Suprapubic skin (tissue), 4 donors: ENCODE measurements at places on chromosomes 16 and 17. TPM values are rescaled to one million over a fixed set of nuclear protein-coding genes. Genes with fewer than 3 reads are reported as not detected.

Gene NTN1
- 2.4 TPM for total RNA-seq

Gene NRN1L
- total RNA-seq: 4.7 TPM

Gene TGFB1I1
- total RNA-seq: 14.3 TPM

Gene CYGB
- 15.8 TPM for total RNA-seq

Gene XYLT2
- 36.9 TPM for total RNA-seq

Gene KRT20
- total RNA-seq: not detected

Gene TPSD1
- 0.83 TPM for total RNA-seq

Gene CCL4
- total RNA-seq: not detected

Gene CDH3
- 39.0 TPM for total RNA-seq

Gene FBRS
- 81.3 TPM for total RNA-seq

Gene MIEN1
- 54.1 TPM for total RNA-seq

DNA sequence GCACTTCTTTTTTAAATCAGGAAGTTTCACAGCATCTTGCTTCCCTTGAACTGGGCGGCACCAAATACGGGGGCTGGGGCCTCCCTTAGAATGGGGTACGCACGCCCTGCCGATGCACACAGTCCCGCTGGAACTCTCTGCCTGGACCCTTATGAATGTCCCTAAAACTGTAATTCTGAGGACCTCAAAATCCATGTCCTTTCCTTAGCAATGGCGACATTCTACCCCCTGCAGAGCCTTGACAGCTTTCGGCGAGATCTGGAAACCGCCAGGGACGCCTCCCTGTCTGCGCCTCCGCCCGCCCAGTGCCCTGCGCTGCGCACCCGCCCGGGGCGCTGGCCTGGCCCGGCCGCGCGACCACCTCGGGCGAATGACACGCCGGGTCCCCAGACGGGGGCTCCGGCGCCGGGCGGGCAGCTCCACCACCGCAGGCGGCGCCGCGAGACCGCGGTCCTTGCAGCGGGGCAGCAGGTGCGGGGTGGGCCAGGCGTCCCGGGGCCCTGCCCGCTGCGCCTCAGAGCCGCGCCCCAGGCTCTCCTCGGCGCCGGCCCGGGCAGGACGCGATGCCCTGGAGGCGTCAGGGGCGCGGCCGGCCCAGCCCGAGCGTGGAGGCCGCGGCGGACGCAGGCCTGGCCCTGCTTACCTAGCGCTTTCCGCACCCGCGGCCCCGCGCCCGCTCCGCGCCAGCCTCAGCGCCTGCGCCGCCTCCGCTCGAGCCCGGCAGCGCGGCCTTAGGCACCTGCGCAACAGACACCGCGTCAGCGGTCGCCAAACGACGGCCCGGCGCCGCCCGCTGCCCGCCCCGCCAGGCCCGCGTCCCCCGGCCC, 548 bp downstream of the HAGH start:
- peak; percentile 70 for DNase-seq

- no peak for DNase-seq
These were observed 186.5 kb downstream of the PRKCA start for GRCh38 chr17:66488864-66489263.

DNA sequence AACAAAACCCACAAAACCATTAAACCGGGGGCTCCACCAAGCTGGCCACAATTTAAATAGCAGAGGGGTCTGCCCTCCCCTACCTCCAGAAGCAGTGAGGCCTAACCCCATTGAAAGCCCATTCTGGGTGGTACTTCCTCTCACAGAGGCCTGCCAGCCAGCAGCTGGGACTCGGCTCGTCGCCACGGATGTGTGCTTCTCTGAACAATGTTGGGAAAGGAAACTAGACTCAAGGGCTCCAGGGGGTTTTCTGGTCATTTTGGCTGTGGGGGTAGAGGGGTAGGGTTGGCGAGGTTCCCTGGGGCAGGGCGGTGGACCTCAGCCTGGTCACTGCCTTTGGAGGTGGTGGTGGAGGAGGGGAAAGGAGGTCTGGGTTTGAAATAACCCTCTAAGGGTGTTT, 4.7 kb upstream of the PLCG2 start:
- no peak for DNase-seq

DNA sequence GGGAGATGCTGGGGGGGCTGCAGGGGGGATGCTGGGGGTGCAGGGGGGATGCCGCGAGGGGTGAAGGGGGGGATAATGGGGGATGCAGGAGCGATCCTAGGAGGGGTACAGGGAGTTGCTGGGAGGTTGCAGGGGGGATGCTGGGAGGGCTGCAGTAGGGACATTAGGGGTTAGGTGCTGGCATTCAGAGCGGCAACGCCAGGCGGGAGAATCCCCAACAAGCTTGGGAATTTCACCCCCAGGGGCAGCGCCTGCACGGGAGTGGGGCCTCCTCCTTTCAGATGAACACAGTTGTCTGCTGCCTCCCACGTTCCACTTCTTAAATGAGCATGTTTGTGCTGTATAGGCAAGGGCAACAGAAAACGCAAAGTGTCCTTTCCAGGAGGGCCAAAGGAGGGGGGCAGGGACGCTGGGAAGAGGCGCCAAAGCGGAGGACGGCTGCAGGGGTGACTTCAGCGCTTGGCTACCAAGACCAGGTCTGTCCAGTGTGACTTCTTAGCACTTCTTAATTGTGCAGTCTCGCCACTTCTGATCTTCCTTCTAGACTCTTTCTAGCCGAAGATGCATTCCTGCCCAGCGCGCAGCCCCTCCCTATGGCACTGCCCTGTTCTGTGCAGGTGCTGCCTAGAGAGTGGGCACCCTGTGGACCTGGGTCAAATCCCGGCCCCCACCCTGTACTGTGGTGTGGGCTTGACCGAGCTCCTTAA, 2.0 kb upstream of the SLC6A4 start:
- no peak for DNase-seq

DNA sequence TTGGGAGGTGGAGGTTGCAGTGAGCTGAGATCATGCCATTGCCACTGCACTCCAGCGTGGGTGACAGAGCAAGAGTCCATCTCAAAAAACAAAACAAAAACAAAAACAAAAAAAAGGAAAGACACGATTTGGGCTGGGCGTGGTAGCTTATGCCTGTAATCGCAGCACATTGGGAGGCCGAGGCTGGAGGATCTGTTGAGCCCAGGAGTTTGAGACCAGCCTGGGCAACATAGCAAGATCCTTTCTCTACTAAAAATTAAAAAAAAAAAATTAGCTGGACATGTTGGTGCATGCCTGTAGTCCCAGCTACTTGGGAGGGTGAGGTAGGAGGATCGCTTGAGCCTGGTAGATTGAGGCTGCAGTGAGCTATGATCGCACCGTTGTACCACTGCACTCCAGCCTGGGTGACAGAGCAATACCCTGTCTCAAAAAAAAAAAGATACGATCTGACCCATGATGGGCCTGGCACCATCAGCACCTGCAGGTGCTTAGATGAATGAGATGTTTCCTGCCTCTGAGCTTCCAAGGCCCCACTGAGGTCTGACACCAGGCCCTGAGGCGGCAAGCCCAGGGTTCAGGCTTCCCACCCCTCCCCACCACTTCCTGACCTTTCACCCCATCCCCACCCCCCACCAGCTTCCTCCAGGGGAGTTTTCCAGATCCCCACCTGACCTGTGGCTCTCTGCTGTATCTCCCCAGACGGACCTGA, 21.7 kb downstream of the ATP2A1 start:
- DNase-seq: no peak

DNA sequence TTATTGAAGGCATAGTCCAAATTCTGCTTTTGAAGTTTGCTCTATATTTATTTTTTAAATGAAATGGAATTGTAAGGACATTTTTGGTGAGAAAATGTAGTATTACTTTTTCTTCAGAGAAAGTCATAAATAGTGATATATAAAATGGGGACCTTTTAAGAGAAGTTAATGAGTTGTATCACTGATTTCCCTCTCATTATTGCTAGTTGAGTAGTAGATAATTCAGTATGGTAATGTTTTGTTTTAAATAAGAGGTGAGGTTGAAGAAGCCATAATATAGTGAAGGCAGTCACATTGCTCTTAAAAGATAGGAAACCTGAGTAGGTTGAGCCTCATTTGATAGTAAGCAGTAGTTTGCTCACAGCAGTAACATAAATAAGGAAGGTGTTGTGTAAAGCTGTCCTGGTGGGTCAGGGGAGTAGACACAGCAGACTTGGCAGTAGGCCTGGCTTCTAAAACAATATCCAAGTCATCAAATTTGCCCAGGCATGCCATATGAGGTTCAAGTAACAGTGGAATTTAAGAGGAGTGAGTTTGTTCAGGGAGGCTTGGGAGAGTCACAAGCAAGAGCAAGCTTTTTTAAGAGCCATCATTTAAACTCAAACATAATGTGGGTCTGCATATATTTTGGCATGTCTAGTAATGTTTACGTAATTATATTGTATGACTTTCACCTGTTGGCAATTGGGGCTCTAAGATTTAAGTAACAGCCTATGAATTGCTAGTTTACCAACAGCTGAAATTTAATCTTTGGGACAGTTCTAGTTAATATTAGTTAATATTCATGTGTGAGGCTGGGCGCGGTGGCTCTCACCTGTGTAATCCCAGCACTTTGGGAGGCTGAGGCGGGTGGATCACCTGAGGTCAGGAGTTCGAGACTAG, 6.5 kb downstream of the NFATC3 start:
- DNase-seq: no peak

DNA sequence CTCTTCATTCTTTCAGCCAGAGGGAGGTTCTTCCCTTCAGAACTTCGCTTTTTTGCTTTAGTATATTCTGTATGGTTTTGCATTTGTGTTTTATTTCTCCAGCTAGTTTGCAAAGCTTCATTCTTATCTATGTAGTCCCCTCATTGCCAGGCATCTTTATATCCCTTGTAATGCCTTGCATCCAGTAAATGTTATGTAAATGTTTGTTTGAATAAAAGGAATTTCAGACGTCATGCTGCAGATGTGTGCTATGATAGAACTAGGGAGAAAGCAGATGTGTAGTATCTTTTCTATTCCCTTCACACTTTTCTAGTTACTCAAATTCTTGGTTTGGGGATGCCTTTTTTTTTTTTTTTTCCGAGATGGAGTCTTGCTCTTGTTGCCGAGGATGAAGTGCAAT, 62.6 kb upstream of the RASL10B start:
- no peak for DNase-seq

DNA sequence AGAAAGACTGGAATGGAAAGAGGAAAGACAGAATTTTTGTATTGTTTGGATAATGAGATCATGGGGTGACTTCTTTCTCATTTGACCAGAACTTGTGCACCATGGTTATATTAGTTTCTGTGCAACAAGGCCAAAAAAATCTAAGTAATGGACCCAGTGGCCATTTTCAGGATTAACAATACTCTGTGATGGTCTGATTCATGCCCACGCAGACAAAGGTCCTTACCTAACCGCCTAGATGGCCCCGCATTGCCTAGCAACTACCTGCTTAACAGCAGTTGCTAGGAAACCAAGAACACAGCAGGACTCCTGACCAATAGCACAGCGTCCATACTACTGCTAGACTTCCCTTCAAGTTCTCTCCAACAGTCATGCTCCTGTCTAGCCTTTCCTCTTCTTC, 22.4 kb downstream of the MIS12 start:
- DNase-seq: no peak

DNA sequence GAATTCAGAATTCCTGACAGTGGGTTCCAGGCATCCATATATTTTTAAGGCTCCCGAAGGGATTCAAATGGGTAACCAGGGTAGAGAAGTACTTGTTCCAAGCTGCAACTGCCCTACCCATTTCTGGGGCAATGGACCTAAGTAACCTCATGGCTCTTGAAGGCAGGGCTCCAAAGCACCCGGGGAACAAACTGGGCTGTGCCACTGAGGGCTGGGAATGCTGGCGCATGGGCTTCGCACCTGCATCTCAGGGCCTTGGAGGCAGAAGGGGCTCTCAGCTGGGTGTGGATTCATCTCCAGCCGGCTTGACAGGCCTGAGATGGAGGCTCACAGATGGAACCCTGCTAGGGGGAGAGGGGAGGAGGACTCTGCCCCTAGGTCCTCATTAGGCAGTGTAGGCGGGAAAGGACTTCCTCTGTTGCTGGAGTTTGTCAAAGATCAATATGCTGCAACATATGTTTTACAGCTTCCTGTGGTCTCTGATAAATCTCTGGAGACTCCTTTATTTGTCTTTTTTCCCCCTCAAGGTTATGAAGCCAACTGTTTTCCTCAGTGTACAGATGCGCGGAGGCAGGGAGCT, 232.3 kb upstream of the NLRP1 start:
- no peak for DNase-seq

- DNase-seq: no peak
These were observed 5.4 kb downstream of the ANKS3 start for GRCh38 chr16:4728676-4729075.

- no peak for DNase-seq
These were observed 340.9 kb downstream of the SOX9 start for GRCh38 chr17:72461757-72462156.

- DNase-seq: peak; percentile 89
These were observed 33.7 kb upstream of the RPH3AL start for GRCh38 chr17:386141-386876.

- DNase-seq: no peak
These were observed 9.7 kb downstream of the RMI2 start for GRCh38 chr16:11354733-11355574.

- no peak for DNase-seq
These were observed 137.5 kb downstream of the SOCS1 start for GRCh38 chr16:11118479-11118878.

GRCh38 chr17:9200699-9201359, 179.5 kb downstream of the NTN1 start:
- no peak for DNase-seq

GRCh38 chr17:33015716-33016346, 24.2 kb downstream of the SPACA3 start:
- DNase-seq: no peak

GRCh38 chr16:74608944-74609343, 2.0 kb upstream of the GLG1 start:
- no peak for DNase-seq

GRCh38 chr17:82198092-82198491, 14.6 kb downstream of the CCDC57 start:
- no peak for DNase-seq

- DNase-seq: no peak
These were observed 4.7 kb upstream of the CHD3 start for GRCh38 chr17:7883781-7884386.

- DNase-seq: peak; percentile 71
These were observed 188.3 kb downstream of the IRF8 start for GRCh38 chr16:86087011-86087895.

GRCh38 chr17:37710344-37710886, 34.4 kb downstream of the HNF1B start:
- no peak for DNase-seq

- peak; percentile 34 for DNase-seq
These were observed 6.2 kb upstream of the TMEM92 start for GRCh38 chr17:50268026-50268425.

GRCh38 chr16:89099905-89100304, 6.3 kb downstream of the ACSF3 start:
- no peak for DNase-seq

GRCh38 chr17:35046245-35046644, 17.3 kb downstream of the RFFL start:
- DNase-seq: no peak
